ENCODE measurements at places on chromosomes 11 and 22. TPM values are rescaled to one million over a fixed set of nuclear protein-coding genes. Genes with fewer than 3 reads are reported as not detected.
A peak's percentile ranks its signal among the peaks of the same experiment; 100 is the strongest.

DNA sequence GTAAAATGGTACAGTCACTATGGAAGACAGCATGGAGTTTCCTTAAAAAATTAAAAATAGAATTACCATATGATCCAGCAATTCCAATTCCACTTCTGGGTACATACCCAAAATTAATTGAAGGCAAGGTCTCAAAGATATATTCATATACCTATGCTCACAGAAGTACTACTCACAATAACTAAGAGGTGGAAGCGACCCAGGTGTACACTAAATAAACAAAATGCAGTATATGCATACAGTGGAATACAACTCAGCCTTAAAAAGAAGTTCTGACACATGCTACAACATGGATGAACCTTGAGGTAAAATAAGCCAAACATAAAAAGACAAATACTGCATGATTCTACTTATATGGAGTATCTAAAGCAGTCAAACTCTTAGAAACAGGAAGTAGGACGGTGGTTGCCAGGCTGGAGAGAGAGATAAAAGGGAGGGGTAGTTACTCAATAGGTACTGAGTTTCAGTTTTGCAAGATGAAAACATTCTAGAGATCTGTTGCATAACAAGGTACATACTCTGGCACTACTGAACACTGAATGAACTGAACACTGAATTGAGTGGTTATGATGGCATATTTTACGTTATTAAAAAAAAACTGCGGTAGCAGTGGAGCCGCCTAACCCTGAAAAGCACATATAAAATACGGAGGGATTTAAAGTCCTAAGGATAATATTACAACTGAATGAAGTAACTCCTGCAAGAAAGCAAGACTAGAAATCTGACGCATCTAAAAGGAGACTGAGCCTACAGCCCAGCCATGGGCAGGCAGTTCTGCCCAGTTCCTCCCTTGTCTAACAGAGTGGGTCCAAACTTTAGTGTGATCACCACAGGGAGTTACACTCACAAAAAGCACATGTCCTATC, 12.8 kb downstream of the DGCR2 start:
- peak; percentile 44 for DNase-seq

DNA sequence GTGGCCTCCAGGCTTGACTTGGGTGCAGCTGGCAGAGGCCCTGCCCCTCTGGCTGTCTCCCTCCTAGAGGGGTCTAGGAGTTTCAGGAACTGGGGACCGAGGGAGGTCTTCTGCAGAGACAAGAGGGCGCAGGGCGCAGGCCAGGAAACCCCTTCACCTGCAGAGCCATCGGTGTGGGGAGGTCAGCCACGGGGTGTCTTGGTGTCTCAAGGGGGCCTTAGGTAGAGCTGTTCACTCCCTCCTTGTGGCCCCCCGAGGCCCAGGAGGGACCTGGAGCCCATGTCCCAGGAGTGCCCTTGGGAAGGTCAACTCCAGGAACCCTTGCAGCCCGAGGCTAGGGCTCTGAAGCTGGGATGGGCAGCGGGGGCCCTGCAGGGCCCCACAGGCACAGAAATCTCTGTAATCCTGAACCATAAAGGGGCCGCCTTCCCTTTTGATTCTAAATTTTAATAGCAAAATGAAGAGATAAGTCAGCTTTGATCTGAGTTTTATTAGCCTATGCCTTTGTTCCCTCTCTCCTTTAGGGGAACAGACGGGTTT, 31.4 kb upstream of the TH start:
- DNase-seq, result no peak

GRCh38 chr11:57397394-57397990, 7.0 kb upstream of the PRG2 start:
- DNase-seq, result no peak

DNA sequence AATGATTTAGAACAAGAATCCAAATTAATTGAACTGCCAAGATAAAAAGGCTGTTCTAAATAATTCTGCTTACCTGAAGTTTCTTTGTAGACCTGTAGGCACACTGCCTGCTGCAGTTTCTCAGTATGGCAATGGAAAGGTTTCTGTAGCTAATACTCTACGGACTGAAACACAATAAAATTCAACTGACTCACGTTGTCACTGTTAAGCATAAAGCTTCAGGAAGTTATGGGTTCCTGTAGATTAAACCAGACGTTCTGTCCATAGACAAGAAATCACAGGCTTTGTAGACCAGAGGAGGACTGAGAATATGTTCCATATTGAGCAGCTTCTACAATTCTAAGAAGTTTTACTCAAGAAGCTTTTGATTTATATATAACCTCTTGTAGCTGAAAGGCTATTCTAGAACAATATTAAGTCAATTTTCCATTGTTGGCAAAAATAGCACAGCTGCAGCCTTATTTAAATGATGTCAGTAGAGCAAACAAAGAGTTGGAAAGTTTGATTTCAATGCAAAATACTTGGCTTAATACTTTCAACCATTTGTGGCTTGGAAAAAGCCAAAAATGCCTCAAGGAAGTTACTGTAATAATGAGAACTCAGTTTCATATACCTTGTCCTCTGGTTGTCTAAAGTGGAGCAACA, at the start of gene GLYATL2:
Gene GLYATL2 (minus strand): TSS at position 344 of the 645 bp plus-strand sequence. CDS start 5,092 bp downstream, outside the sequence.
- no peak for DNase-seq

- DNase-seq, result no peak
These were observed 76.7 kb upstream of the BLID start for GRCh38 chr11:122192634-122193255.

DNA sequence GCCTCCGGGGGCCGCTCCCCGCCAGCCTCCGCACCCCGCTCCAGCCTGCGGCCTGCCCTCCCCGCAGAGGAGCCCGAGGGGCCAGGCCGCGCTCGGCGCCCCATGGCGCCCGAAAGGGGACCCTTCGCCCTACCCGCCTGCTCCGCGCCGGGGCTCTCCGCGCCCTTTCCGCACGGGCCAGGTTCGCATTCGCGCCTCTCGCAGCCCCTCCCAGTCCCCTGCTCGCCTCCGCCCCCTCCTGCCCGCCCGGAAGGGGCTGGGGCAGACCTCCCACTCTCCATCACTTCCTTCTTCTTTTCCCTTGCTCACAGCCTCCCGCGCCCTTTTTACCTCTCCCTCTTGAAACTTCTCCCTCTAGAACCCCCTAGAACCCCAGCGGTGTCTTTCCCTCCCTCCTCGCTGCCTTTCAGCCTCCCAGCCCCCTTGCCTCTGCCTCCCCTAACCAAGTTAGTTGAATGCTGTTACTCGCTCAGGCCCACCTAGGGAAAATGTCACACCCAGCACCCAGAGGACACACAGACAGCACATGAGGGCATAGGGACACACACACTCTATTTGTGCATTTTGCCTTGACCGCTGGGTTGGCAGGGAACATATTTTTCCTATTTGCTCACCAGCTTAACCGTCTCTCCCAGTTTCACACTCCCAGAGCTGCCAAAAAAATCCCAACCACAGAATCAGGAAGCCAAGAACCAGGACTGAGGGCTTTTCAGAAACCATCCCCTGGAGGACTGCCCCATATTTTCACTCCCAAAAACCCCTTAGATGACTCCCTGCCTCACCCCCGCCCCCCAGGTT, at the start of gene SLC43A3:
Gene SLC43A3 (minus strand): TSS at position 193 of the 798 bp plus-strand sequence. CDS start 949 bp downstream, outside the sequence.
- peak; percentile 45 for DNase-seq

DNA sequence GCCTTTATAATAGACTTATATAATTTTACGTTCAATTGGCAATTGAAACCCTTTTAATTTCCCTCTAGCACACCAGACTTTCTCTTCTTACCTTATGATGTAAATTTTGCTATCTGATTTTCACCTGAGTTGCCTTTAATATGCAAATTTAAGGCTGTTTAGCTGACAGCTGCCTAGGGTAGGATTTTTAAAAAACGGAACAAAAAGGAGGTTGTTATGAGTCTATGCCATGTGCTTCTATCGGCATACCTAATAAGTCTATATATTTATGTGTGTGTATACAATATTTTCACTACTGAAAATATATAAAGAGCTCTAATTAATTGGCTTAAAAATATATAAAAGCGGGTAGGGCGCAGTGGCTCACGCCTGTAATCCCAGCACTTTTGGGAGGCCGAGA, 11.8 kb upstream of the SELENOH start:
- DNase-seq, result no peak

DNA sequence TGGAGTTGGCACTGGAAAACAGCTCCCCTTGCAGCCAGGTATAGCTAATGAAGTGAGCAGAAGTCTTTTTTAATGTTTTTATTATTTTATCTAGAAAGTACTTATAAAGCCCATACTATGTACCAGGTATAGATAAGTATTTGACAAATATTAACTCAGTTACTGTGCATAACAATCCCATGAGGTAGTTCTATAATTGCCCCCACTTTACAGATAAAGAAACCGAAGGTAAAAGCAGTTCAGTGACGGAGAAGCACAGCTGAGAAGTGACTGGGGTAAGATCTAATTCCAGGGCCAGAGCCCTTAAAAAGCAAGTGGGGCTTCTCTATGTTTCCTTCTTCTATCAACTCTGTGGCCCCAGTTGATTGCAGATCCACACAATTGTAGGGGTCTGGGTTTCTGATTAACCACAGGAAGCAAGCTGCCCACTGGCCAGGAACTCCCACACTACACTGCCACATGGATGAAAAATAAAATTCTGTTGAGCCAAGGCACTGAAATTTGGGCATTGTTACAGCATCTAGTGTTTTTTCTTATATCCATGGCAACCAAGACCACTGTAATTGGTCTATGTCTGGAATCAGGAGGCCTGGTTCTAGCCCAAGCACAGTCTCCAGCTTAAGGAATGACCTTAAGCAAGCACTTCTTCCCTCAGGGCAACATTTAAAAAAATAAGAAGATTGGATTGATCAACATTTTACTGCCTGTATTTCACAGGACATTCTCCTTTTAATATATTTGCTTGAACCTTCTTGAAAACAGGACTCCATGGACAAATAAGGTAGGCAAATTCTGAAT, 55.3 kb upstream of the TEAD1 start:
- no peak for DNase-seq

DNA sequence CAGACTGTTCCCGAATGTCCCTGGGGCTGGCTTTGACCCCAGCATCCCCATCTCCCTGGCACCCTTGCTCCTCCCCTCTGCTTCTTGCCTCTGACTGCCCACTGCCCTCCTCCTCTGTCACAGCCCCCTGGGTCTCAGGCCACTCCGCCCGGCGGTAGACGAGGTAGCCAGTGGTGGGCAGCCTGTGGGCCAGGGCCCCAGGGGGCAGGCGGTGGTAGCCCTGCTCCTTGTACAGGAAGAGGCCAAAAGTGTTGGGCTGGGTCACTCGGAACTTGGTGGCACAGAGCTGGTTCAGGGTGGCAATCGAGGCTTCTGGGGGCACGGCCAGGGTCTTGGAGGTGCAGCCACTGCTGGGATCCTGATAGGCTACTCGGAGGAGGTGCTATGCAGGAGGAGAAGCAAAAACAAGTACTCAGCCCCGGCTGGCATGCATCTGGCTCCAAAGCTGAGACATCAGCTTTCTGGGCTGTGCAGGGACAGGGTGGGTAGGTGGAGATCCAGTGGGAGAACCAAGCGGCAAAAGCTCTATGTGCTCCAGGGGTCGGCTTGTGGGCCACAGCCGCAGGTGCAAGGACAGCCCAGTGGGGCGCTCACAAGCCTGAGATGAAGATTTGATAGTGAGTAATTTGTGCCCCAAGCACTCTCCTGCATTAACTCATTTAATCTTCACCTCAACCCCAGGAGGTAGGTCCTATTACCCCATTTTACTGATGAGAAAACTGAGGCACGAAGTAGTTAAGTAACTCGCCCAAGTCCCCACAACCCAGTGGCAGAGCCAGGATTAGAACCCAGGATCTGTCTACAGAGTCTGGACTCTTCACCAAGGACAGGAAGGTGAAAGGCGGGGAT, 3.6 kb downstream of the RIN1 start:
- no peak for DNase-seq

GRCh38 chr11:33045551-33046255, 6.3 kb downstream of the TCP11L1 start:
- no peak for DNase-seq

SCT gene
- not detected for total RNA-seq

SYCE3 gene
- total RNA-seq, result not detected

OR10D3 gene
- total RNA-seq, result not detected

Data from lung microvascular endothelial cell (primary cell).